ENCODE measurements at places on chromosomes 12 and 14. TPM values are rescaled to one million over a fixed set of nuclear protein-coding genes. Genes with fewer than 3 reads are reported as not detected.
A peak's percentile ranks its signal among the peaks of the same experiment; 100 is the strongest.

DNA sequence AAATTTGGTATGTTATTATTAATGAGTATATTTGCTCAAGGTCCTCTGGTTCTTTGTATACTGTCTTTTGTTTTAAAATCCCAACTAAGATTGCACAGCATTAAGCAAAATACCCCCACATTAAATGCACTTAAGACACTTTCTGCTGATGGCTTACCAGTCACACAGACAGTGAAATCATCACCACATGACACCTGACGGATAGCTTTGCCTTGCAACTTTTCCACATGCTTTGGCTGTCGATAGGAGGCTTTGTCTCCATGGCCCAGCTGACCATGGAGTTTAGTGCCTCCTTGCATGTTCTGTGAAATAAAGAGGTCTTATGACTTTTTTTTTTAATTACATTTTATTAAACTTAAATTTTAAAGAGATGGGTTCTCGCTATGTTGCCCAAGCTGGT is 19.7 kb downstream of the NEK9 start:
- no peak overlapping the region for H3K4me3 ChIP-seq
- no peaks in the 10 kb centered on the region for H3K4me1 ChIP-seq
- H3K36me3 ChIP-seq: peaks cover 7% of the 10 kb centered on the region

- DNase-seq: no peak
- no peak overlapping the region for H3K4me3 ChIP-seq
- no peak overlapping the region for H3K27ac ChIP-seq
- no peaks in the 10 kb centered on the region for H3K27me3 ChIP-seq
These were observed 41.0 kb upstream of the PYGL start for GRCh38 chr14:50985124-50985858.

DNA sequence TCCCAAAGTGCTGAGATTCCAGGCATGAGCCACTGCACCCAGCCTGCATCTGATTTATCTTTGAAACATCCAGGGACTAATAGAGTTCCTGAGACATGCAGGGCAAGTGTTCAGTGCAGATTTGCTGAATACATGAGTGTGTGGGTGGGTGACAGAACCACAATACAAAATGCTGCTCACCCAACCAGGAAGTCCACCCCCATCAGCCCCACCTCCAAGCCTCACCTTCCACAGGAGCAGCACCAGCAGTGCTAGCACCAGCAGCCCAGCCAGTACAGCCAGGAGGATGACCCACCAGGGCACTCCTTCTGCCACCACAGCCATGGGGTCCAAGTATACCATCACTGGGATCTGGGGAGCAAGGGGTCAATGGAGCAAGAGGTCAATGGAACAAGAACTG is 20.0 kb downstream of the ITGA7 start:
- no peak overlapping the region for H3K27ac ChIP-seq
- no peaks in the 10 kb centered on the region for H3K36me3 ChIP-seq
- no peak overlapping the region for H3K4me3 ChIP-seq

GRCh38 chr12:116797885-116798284 is 59.8 kb downstream of the RNFT2 start:
- no peaks in the 10 kb centered on the region for H3K27me3 ChIP-seq
- H3K36me3 ChIP-seq: no peaks in the 10 kb centered on the region
- no peak overlapping the region for H3K27ac ChIP-seq
- no peaks in the 10 kb centered on the region for H3K4me1 ChIP-seq
- no peak for DNase-seq

DNA sequence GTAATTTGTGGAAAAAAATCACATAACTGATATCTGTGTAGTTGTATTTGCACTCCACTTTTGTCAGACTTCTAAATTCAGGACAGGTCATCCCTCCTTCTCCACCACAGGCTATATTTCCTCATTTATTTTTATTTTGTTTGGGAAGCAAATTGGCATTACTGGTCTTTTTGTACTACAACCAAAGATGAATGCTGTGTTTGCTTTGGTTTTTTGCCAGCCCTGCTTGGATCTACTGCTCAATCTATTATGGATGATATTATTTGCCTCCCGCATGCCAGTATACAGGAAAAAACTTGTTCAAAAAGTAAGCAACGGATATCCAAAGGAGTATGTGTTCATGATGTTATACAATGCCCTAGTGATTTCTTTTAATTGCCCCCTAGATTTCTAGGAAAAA is 948.8 kb downstream of the TRHDE start:
- no peak overlapping the region for H3K27ac ChIP-seq
- H3K4me1 ChIP-seq: no peaks in the 10 kb centered on the region
- DNase-seq: no peak
- H3K4me3 ChIP-seq: no peak overlapping the region
- no peaks in the 10 kb centered on the region for H3K27me3 ChIP-seq
- H3K36me3 ChIP-seq: no peaks in the 10 kb centered on the region

DNA sequence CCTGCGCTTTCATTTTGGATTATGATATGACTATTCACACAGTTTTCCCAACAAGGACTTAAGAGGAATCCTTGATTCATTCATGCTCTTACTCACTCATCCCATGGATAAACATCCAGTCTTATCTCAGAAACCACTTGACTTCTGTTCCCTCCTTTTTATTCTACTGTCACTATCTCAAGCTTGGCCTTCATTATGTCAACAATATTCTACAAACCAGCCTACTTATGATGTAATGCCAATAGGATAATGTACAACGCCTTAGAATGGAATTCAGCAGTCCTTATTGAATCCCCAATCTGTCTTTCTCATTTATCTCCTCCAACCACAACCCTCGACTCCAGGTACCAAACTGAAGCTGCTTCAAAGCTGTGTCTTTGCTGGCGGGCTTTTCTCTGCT is 448.5 kb downstream of the PDZRN4 start:
- no peak overlapping the region for H3K4me3 ChIP-seq
- H3K4me1 ChIP-seq: peaks cover 4% of the 10 kb centered on the region
- H3K36me3 ChIP-seq: no peaks in the 10 kb centered on the region
- DNase-seq: no peak

GRCh38 chr14:88914956-88915355 is 90.5 kb downstream of the TTC8 start:
- H3K27ac ChIP-seq: no peak overlapping the region
- no peaks in the 10 kb centered on the region for H3K27me3 ChIP-seq
- DNase-seq: no peak

GRCh38 chr14:54392131-54392859 is 4.5 kb upstream of the CDKN3 start:
- no peak for DNase-seq
- peaks cover 3% of the 10 kb centered on the region for H3K4me1 ChIP-seq
- H3K27me3 ChIP-seq: no peaks in the 10 kb centered on the region
- no peak overlapping the region for H3K4me3 ChIP-seq

DNA sequence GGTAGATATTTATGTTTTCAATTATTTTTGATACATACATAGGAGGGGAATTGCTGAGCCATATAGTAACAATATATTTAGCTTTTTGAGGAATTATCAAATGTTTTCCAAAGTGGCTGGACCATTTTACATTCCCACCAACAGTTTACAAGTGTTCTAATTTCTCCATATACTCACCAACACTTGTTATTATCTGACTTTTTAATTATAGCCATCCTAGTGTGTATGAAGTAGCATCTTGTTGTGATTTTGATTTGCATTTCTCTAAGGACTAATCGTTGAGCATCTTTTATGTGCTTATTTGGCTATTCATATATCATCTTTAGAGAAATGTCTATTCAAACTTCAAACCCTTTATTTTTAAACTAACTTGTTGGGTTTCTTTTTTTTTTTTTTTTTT is 17.2 kb upstream of the HECTD1 start:
- no peaks in the 10 kb centered on the region for H3K27me3 ChIP-seq
- no peaks in the 10 kb centered on the region for H3K4me1 ChIP-seq
- H3K4me3 ChIP-seq: no peak overlapping the region
- no peak for DNase-seq
- H3K27ac ChIP-seq: no peak overlapping the region
- H3K36me3 ChIP-seq: no peaks in the 10 kb centered on the region

GRCh38 chr12:101648195-101648594 is 49.2 kb upstream of the CHPT1 start:
- H3K4me3 ChIP-seq: no peak overlapping the region
- H3K27ac ChIP-seq: no peak overlapping the region
- no peak for DNase-seq
- H3K4me1 ChIP-seq: no peaks in the 10 kb centered on the region
- H3K27me3 ChIP-seq: no peaks in the 10 kb centered on the region

GRCh38 chr12:9343731-9344130 is 135.5 kb upstream of the PZP start:
- H3K4me1 ChIP-seq: no peaks in the 10 kb centered on the region
- H3K27me3 ChIP-seq: no peaks in the 10 kb centered on the region
- no peak overlapping the region for H3K27ac ChIP-seq
- DNase-seq: no peak

GRCh38 chr12:116884871-116885270 is 3.6 kb upstream of the HRK start:
- H3K36me3 ChIP-seq: no peaks in the 10 kb centered on the region
- no peak overlapping the region for H3K27ac ChIP-seq
- DNase-seq: no peak
- H3K27me3 ChIP-seq: peaks cover 15% of the 10 kb centered on the region
- no peaks in the 10 kb centered on the region for H3K4me1 ChIP-seq
- H3K4me3 ChIP-seq: no peak overlapping the region

DNA sequence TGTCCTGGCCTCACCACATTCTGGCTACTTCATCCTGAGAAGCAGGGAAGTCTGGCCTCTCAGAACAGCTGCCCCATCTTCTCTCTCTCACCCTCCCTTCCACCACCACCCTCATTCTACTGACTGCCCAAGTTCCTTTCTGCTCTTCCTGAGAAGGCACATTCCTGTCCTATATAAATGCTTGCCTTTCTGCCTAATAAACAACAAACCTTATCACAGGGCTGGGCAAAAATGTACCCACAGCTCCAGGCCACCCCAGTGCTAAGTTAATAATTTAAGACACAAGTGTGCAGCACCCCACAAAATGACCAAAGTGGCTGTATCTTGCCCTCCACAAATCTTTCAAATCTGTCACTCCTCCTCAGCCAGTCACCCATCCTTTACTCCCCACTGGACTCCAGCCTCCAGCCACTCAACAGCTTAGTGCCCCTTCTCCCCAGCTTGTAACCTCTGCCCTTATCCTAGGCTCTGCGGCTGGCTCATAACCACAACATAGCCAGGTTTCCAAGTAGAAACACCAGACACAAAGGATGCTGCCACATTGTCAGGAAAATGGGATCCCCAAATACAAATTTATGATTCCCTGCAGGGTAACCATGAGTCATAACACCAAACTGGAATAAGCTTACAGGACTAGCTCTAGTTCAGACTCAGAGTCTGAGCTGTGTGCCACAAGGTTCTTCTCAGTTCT is 15.0 kb downstream of the OXA1L start:
- H3K4me3 ChIP-seq: no peak overlapping the region
- no peaks in the 10 kb centered on the region for H3K27me3 ChIP-seq
- no peaks in the 10 kb centered on the region for H3K4me1 ChIP-seq
- H3K36me3 ChIP-seq: no peaks in the 10 kb centered on the region
- peak overlapping the region; percentile 14 for H3K27ac ChIP-seq

DNA sequence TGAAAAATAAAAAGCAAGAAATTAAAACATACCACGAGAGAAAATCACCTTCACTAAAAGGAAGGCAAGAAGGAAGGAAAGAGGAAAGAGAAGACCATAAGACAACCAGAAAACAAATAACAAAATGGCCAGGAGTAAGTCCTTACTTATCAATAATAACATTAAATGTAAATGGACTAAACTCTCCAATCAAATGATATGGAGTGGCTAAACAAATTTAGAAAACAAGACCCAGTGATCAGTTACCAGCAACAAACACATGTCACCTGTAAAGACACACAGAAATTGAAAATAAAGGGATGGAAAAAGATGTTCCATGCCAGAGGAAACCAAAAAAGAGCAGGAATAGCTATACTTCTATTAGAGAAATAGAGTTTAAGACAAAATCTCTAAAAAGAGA is 85.0 kb upstream of the SLC38A4 start:
- no peaks in the 10 kb centered on the region for H3K4me1 ChIP-seq
- no peaks in the 10 kb centered on the region for H3K36me3 ChIP-seq
- no peak overlapping the region for H3K27ac ChIP-seq
- H3K4me3 ChIP-seq: no peak overlapping the region
- H3K27me3 ChIP-seq: no peaks in the 10 kb centered on the region

GRCh38 chr12:109084425-109084824 is 8.8 kb downstream of the ALKBH2 start:
- H3K27ac ChIP-seq: peak overlapping the region; percentile 18
- DNase-seq: no peak
- H3K27me3 ChIP-seq: no peaks in the 10 kb centered on the region
- peaks cover 29% of the 10 kb centered on the region for H3K36me3 ChIP-seq
- H3K4me3 ChIP-seq: no peak overlapping the region

DNA sequence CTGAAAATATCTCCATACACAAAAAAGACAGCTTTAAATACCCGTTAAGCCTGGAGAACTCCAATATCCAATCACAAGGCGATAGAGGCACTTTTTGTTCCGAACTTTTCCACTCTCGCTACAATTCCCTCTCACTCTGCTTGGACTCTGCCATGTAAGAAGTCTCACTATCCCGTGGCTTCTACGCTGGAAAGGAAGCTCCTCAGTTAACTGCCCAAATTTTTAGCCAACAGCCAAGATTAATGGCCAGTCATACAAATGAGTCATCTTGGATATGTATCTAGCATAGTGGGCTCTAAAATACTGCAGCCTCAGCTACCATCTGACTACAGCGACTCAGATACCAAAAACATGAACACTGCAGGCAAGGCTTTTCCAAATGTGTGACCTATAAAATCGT is 45.5 kb upstream of the RERGL start:
- no peak for DNase-seq
- H3K27me3 ChIP-seq: no peaks in the 10 kb centered on the region
- no peak overlapping the region for H3K4me3 ChIP-seq
- H3K27ac ChIP-seq: no peak overlapping the region

GRCh38 chr12:18919871-18920511 is 182.1 kb downstream of the CAPZA3 start:
- no peaks in the 10 kb centered on the region for H3K36me3 ChIP-seq
- H3K27ac ChIP-seq: no peak overlapping the region
- no peak overlapping the region for H3K4me3 ChIP-seq

DNA sequence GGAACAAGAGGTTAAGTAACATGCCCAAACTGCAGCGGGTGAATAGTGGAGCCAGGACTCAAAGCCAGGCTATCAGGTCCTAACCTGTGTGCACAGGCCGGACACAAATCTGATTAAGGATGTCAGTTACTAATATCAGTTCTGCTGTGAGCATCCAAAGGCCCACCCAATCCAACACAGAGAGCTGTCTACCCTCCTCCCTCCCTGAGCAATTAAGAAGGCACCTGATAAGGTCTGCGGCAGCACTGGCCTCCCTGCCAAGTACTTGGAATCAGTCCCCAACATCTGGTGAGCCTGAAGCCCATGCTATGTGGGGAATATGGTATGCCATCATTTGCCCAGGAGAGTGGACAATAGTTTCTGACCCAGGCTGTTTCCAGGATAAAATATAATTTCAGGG is 3.9 kb downstream of the HEBP1 start:
- DNase-seq: no peak
- no peaks in the 10 kb centered on the region for H3K36me3 ChIP-seq
- peaks cover 21% of the 10 kb centered on the region for H3K4me1 ChIP-seq
- no peaks in the 10 kb centered on the region for H3K27me3 ChIP-seq
- H3K27ac ChIP-seq: no peak overlapping the region

Gene OS9
- 325 TPM for total RNA-seq

Gene VCPKMT
- total RNA-seq: 8.3 TPM

Gene IKZF4
- 9.4 TPM for total RNA-seq

Gene LRP1
- total RNA-seq: 121 TPM

Gene RNASE3
- total RNA-seq: 0.38 TPM

Gene RHOJ
- 20.0 TPM for total RNA-seq

Gene EFS
- total RNA-seq: 5.5 TPM
